CD4-positive, alpha-beta T cell treated with Interleukin-1 beta for 1 hour (primary cell): ENCODE measurements at places on chromosomes 16 and 17.

- DNase-seq, result no peak
Observed at GRCh38 chr16:70257391-70257790, 5.7 kb upstream of the EXOSC6 start.

GRCh38 chr16:74949309-74949708 lies 35.6 kb downstream of the WDR59 start:
- DNase-seq, result no peak

- DNase-seq, result no peak
Observed at GRCh38 chr16:26269673-26270072, 577.9 kb downstream of the HS3ST4 start.

- no peak for DNase-seq
Observed at GRCh38 chr17:16516594-16517051, 24.6 kb upstream of the LRRC75A start.

DNA sequence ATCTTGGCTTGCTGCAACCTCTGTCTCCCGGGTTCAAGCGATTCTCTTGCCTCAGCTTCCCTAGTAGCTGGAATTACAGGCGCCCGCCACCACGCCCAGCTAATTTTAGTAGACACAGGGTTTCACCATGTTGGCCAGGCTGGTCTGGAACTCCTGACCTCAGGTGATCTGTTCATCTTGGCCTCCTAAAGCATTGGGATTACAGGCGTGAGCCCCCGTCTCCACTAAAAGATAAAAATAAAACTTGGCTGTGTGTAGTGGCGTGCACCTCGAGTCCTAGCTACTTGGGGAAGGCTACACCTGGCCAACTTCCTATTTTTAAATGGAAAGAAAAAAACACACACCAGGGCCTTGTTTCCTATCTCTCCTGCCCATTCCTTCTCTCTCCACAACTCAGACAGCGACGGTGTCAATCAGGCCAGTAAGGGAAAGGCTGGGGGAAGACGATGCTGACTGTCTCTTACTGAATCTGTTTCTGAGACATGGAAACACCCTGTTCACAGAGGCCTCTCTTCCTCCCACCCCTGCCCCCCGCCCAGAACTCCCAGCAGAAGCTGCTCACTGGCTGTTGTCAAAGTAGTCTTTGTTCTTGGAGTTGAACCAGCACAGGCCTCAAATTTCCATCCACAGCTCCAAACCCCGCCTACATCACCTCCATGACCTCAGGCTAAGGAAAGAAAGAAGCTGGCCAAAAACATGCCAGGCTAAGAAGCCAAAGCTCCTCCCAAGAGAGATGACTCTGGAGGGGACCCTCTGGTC lies 96.6 kb downstream of the NXN start:
- no peak for DNase-seq
